ENCODE measurements at places on chromosomes 5 and 9.

- DNase-seq = no peak
Measured at GRCh38 chr9:114090798-114091197, 8.3 kb downstream of the KIF12 start.

- DNase-seq = no peak
Measured at GRCh38 chr5:94024620-94025019, 283.2 kb upstream of the POU5F2 start.

GRCh38 chr5:159564031-159564430 lies 233.7 kb upstream of the IL12B start:
- no peak for DNase-seq

GRCh38 chr9:134564431-134565170 lies 77.0 kb upstream of the COL5A1 start:
- no peak for DNase-seq

DNA sequence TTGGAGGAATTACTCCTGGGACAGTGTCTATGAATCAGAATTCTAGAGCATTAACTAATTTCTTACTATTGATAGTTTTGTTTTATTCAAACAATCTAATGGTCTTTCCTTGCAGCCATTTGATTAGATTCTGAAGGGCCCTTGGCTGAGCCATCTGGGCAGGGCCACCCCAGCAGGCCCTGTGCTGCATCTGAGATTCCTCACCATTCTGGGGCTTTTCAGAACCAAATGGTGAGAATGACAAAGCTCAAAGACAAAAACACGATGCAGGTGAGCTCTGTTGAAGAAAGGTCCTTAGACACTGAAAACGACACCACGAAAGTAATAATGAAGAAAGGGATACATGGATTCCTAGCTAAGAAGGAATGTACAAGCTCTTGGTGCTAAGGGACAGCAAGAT lies 321.0 kb upstream of the IRX4 start:
- no peak for DNase-seq
